ENCODE measurements at places on chromosomes 1 and 21. TPM values are rescaled to one million over a fixed set of nuclear protein-coding genes. Genes with fewer than 3 reads are reported as not detected.
A peak's percentile ranks its signal among the peaks of the same experiment; 100 is the strongest.

Gene RABGGTB
- 101 TPM for polyA plus RNA-seq

Gene ACTL8
- not detected for polyA plus RNA-seq

Gene BCAS2
- 44.4 TPM for polyA plus RNA-seq

Gene AGMAT
- 0.39 TPM for polyA plus RNA-seq

Gene CHIA
- 0.65 TPM for polyA plus RNA-seq

Gene PTPRC
- 9.5 TPM for polyA plus RNA-seq

Gene AVPR1B
- 0.08 TPM for polyA plus RNA-seq

Gene DENND2D
- 29.0 TPM for polyA plus RNA-seq

Gene TSSK3
- polyA plus RNA-seq, result 4.8 TPM

- DNase-seq, result peak; percentile 2
These were observed 886 bp downstream of the ZMYM4 start for GRCh38 chr1:35269201-35269988.

DNA sequence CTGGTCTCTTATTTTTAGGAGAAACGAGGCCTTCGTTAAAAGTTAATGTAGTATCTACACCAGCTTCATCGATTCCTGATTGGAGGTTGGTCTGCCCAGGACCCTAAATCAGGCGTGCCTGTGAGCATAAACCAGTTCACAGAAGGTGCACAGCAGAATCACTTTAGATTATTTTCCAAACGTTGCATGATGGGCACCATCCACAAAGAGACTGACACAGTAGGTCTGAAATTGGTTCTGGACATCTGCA is 256 bp upstream of the TARBP1 start:
- no peak for DNase-seq

DNA sequence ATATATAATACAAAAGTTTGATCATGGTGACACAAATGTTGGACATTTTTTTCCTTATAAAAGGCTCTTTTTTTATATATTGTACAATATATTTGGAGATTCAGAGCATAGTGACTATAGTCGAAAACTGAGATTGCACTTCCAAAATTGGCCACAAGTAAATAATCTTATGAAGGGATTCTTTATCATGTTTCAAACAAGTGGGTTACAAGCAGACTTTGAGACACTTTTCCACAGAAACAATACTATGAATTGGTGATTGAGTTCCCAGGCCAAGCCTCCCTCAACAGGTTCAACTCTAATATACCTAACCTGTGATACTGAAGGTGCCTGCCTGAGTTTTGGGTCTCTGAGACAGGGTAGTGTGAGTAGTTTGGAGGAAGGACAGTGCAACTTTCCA is 13.8 kb downstream of the LEPR start:
- no peak for DNase-seq

DNA sequence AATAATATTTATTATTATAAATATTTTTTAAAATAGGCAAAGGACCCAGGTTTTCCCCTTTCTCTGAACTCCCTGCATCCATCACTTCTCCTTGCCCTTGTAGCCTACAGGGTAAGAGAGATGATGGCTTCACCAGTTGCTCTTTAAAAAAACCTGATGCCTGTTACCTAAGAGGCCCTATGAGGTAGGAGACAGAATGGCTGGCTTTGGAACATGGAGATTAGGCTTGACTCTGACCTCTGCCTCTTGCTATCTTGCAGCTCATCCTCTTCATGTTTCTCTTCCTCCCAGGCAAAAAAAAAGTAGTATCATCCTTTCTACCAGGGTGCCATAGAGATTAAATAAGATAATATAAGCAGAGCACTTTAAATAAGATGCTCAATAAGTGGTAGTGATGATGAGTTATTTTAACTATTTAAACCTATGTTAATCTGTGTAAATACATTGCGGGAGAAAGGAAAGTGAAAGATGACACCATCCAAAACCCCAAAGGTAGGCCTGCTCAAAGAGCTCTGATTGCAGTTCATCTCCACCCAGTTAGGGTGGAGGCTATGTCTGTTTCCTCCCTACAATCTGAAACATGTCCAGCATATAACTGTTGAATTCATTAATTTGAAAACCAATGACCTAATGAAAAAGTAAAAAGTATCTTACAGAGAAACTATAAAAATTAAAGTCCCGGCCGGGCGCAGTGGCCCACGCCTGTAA is 51.8 kb downstream of the RGS2 start:
- no peak for DNase-seq

GRCh38 chr1:208528578-208529240 is 284.5 kb upstream of the PLXNA2 start:
- DNase-seq, result no peak

DNA sequence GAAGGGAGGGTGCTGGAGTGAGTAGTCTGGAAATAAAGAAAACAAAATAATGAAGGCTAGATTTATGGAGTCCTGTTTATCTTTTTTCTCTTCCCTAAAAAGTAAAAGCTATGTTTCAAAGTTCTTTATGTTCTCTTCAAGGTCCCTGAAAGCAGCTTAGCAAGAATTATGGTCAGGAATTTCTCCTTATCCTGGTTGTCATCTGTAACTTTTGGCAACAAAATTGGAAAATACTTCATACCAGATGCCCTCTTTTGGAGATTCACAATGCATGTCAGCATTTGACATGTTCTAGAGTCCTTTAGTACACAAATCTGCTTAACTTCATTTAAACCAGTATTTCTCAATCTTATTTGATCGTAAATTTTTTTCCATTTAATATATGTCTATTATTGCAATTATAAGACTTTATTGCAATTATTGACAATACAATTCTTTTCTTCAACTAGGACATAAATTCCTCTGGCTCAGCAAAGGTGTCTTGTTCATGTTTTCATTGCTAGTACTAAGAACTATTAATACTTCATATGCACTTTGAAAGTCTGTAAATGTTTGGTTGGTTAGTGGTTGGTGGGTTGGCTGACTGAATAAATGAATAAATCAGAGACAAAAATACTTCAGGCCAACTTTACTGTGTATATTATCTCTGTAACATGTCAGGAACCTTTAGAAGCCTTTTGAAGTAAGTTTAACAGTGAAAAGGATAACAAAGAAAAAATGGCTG is 101.5 kb downstream of the ATP1B1 start:
- no peak for DNase-seq

DNA sequence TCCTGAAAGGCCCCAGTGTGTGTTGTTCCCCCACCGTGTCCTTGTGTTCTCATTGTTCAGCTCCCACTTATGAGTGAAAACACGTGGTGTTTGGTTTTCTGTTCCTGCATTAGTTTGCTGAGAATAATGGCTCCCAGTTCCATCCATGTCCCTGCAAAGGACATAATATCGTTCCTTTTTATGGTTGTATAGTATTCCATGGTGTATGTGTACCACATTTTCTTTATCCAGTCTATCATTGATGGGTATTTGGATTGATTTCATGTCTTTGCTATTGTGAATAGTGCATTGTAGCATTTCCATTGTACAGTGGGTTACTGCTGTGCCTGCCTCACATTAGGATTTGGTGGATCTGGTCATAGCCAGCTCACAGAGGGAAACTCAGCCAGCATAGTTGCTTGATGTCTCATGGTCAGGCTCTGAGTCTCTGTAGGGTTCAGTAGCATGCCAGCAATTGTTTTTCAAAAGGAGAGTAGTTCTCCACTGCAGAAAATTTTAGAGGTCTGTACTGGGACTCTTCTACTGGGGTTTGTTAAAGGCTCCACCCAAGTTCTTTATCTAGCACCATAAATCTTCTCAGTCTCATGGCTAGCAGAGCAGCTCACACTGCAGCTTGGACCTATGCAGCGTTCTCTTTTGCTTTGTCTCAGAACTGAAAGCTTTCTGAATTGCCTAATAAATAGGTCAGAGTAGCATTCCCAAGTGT is 41.0 kb downstream of the RUNX3 start:
- DNase-seq, result no peak

DNA sequence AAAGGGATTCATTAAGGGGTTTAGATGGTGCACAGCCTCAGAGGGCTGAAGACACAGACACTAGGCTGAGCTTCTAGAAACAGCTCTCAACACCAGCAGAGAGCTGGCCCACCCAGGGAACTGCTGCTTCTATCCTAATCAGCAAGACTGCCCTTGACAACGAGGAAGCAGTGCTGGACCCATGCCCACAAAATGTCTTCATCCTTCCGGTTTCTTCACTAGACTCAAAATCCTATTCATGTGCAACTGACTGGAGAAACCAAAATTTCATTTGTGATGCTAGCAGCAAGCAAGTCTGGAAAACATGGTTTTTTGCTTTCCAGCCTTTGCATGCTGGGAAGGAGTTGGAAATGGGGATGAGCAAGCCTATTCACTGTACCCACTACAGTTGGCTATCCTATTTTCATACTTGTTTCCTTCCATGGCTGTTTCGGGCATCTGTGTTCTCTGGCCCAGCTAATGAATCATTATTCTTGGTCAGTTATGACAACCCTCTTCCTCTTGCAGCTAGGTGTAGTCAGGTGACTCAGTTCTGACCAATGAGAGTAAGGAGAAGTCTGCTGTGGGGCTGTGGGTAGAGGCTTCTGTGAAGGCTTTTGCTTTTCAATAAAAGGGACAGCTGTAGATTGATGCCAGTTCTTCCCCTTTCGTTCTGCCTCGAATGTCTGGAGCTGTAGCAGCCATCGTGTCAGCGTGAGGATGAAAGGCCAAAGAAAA is 14.6 kb upstream of the TMEM61 start:
- DNase-seq, result peak; percentile 75

DNA sequence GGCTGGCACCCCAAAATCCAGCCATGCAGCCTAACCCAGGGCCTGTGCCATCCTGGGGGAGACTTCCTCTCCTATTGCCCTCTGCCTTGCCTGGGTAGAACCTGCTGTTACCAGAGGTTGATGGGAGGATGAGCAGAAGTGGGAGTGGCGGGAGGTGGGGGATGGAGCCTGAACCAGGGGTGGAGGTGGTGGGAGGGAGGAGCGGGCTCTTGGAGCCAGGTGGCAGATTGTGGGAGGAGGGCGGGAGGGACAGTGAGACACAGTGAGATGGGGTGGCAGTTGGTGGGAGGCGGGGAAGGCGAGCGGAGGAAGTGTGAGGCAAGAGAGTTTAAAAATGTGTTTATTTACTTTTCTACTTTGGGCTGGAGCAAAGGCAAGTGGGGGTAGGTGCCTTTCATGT is 87.3 kb downstream of the KCNJ6 start:
- DNase-seq, result no peak

GRCh38 chr1:72140222-72140621 is 142.1 kb downstream of the NEGR1 start:
- no peak for DNase-seq

GRCh38 chr1:150149271-150150132 is at the start of gene PLEKHO1:
PLEKHO1 (plus strand) TSS chr1:150149916; CDS start chr1:150150258, 342 bp downstream.
- peak; percentile 77 for DNase-seq

DNA sequence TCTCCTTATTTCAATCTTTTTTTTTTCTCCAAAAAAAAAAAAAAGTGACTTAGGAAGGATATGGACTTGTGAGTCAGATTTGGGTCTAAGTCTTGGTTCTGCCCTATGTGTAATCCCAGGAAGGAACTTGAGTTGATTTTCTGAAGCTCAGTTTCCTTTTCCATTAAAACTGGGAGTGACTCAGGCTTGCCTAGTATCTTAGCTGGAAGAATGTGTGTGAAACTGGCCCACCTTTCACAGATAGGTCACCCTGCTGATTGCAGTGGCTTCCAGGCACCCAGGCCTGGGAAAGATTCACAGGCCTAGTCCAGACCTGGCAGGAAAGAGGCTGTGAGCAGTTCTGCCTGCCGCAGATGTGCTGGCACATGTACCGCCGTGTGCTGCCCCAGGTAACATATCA is 218.3 kb upstream of the HOOK1 start:
- DNase-seq, result no peak

GRCh38 chr21:38646213-38646837 is 148.0 kb upstream of the ERG start:
- DNase-seq, result no peak

DNA sequence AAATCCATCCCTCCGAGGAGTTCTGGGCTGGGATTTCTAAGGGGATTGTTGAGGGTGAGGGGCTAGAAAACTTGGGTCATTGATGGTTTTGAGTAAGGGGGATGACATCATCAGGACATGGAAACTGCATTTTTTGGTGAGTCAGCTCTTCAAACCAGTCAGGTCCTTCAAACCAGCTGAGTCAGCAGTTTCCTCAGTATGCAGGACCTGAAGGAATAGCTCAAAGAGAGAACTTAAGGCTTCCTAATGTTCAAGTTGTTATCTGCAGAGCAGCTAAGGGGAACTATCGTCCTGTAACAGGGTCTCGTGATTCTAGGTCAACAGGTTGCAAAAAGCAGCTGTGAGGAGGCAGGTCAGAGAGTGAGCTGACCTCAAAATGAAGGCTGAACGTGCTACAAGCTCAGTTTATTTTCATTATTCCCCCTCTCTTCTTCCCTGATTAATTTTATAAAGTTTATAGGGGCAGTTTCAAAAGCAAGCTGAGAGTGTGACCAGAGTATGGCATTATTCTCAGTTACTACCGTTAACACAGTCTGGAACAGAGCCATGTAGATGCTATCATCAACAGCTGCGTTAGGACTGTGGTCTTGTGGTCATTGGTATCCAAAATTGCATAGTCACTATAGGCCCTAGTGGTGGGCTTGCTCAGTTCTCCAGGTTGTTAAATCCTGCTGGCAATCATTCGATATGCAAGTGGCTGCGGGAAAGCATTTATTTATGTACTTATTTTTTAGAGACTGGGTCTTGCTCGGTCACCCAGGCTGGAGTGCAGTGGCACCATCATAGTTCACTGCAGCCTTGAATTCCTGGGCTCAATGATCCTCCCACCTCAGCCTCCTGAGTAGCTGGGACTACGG is 10.7 kb upstream of the SDC3 start:
- DNase-seq, result no peak

DNA sequence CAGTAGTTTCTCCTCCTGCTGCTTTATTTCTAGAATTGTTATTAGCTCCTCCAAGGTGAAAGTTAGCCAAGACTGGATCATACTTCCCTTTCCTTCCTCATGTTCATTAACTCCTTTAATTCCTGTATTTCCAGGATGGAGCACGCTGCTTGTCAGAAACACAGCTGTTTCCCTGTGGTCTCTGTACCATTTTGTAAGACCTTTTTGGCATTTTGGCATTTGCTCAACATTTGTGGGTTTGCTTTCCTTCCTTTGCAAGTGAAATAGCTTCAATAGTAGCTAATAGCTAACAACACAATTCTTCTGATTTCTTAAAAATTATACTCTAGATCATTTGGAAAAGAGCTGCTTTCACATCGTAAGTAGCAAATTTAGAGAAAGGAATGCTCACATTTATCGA is 44.3 kb upstream of the HPDL start:
- no peak for DNase-seq

GRCh38 chr1:54310439-54311328 is 95.5 kb downstream of the SSBP3 start:
- DNase-seq, result no peak

GRCh38 chr1:109722908-109723691 is 11.0 kb downstream of the GSTM5 start:
- DNase-seq, result no peak
